Effector memory CD4-positive, alpha-beta T cell (primary cell): ENCODE measurements at places on chromosomes 13 and 19.
A peak's percentile ranks its signal among the peaks of the same experiment; 100 is the strongest.

DNA sequence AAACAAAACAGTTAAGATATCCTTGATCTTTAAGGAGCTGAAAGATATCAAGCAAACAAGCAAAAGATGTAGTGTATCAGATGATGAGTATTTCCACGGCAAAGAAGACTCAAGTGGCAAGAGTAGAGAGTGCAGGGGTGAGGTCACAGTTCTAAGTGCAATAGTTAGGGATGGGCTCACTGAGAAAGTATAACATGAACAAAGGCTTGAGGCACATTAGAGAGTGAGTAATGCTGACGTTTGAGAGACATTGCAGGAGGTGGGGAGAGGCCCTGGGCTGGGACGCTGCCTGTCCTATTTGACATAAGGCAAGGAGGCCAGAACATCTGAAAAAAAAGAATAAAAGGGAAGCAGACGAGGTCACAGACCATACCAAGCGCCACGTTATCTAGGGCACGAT is 1.4 kb downstream of the DUXA start:
- DNase-seq: no peak

DNA sequence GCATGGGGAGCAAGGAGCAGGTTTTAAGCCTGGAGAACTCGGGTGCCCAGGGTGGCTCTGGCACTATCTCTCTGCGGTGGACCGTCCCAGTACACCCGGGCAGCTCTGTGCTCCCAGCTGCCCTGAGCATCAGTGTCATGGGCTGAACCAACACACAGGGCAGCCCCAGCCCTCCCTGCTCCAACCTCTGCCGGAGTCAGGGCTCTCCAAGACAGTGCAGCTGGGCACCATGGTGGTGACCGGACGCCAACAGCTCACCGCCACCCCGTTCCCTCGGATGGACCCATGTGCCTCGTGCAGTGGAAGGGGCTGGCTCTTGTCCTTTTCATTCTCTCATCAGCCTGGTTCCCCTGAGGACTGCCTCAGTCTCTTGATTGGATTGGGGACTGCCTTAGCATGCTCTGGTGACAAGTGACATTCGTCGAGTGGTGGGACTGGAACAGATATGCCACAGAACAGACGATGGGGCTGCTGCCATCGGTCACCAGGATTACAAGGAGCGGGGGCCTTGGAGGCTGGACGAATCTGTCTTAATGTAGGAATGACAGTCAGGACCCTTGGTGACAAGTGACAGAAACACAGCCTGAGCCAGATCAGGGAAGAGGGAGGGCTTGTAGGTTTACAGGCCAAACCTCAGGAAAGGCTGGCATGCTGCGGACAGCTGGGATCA is 25.7 kb upstream of the VSTM2B start:
- no peak for DNase-seq

DNA sequence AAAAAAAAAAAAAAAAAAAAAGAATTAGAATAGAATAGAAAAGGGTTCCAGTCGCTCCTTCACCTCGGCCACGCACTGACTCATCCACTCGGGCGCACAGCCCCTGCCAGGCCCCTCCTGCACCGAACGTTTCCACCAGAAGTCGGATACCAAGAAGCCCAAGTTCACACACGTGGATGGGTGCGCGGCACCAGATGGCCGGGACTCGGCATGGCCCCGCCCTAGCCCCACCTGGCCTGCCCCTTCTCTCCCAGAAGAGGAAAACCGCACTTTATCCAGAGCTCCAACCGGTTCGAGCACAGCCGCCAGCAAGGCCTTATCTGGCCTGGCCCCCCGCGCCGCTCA is 5.9 kb downstream of the PRR36 start:
- DNase-seq: no peak

- no peak for DNase-seq
These were observed 6.7 kb upstream of the ONECUT3 start for GRCh38 chr19:1746401-1747284.

DNA sequence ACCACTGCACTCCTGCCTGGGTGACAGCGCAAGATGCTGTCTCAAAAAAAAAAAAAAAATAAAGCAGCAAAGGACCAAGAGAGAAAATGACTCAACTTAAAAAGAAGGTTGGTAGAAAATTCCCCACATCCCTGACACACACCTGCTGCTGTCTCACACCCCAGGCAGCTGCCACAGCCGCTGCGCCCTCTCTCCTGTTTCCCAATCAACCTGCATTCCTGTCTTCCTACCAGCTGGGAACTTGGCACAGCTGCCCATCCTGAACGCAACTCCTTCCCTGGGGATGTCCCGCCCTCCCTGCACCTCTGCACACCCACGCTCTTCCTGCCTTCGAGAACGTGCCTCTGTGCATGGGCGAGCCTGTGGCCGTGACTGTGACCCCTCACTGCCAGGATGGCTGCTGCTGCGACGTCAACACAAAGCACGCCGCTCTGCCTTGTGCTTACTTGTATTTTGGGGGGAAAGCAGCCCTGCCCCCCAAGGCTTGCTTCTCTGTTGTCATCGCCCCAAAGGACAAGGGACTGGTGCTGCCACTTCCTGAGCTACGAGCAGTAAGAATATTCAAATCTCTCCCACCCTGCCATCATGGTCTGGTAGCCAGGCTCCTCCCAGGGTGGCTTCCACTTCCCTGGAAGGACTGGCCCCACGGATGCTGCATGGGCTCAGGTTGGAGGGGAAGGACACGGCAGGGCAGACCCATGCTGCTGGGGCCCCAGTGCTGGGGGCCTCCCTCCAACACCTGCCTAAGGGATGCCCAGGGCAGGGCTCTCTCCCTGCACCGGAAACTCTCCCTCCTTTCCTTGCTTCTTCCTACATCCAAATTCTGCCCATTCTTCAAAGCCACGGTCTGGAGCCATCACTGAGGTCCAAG is 20.7 kb downstream of the SH3GL1 start:
- DNase-seq: no peak

DNA sequence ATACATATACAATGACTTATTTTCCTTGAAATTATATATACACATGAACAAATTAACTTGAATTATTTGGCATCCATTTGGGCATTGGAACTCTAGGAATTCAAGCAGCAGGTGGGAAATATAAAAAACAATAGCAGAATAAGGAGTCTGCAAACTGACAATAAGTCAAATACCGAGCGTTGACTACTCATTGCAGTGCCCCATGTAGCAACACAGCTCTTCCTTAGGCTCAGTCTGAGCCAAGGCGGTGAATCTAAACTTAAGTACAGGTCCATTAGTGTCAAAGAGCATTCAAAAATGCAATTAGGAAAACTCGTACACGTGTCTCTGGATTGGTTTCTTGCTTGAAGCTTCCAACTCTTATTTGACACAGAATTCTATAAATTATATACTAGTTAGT is 462.5 kb upstream of the KLF12 start:
- DNase-seq: no peak

DNA sequence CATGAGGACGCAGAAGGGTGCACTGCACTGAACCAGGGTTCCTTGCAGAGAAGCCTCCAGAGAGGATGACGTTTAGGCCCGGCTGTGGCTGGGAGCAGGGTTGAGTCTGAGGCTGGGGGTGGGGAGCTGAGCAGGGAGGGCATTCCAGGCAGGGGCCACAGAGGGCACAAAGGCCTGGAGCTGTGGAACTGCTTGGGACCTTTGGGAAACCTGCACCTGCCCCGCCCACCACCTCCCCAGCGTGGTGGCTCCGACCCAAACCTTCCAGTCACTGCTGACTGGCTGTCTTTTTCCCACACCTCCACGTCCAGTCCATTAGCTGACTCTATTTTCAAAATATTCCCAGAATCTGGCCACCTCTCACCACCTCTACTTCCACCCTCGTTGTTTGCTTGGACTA is 4.9 kb upstream of the LMTK3 start:
- no peak for DNase-seq

GRCh38 chr13:80469853-80470381 is 129.0 kb upstream of the SPRY2 start:
- DNase-seq: no peak

- DNase-seq: no peak
These were observed 124.9 kb downstream of the CYSLTR2 start for GRCh38 chr13:48778610-48779009.

GRCh38 chr13:109586509-109587346 is 199.7 kb downstream of the IRS2 start:
- DNase-seq: no peak

DNA sequence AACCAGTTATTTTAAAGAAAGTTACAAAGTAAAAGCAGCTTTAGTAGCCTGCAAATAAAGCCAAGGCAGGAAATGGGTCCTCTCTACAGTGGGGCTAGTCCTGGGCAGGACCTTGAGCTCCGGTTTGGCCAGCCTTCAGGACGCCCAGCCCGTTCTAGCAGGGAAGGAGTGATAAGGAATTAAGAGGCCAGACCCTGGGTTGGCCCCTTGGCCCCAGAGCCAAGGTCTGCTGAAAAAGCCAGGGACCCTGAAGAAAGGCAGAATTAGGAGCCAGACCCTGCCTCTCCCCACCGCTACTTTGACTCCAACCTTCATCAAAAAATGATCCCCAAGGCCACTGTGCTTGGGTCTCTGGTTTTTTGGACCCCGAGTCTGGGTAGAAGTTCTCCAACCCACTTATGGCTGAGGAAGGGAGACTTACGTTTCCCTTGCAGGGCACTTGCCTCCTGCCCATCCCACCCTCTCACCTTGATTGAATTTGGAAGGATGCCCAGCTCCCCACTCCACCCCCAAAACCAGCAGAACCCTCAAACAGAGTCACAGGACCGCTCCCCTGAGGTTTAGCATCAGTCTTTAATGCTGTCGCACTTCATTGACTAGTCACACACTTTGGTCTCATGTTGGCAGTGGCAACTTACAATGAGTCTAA is 3.9 kb downstream of the DNAJB1 start:
- DNase-seq: no peak

DNA sequence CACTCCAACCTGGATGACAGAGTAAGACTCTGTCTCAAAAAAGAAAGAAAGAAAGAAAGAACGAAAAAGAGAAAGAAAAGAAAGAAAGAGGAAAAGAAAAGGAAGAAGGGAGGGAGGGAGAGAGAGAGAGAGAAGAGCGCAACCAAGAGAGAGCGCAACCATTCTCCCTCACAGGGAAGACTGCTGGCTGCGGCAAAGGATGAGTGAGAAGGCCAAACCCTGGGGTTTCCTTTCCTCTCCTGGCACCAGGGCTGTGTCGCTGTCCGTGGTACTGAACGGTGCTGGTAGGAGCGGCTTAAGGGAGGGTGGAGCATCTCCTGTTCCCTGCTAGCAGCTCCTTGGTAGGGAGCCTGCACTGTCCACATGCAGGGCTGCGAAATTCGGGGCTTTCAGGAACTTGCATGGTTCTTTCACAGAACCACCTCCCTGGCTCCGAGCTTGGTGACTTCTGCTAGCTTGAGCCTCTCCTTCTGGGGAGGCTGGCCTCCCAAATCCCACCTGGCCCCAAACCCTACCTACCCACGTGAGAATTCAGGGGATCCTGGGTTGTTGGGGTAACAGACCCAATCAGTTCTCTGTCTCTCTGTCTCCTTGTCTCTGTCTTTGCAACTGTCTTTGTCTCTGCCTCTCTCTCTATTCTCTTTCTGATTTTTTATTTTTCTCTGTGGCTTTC is 51.1 kb upstream of the ZNRF4 start:
- DNase-seq: peak; percentile 3

- no peak for DNase-seq
These were observed 33.3 kb downstream of the CEBPA start for GRCh38 chr19:33269016-33269415.

- DNase-seq: no peak
These were observed 1.2 kb downstream of the INAFM1 start for GRCh38 chr19:47275791-47276461.

DNA sequence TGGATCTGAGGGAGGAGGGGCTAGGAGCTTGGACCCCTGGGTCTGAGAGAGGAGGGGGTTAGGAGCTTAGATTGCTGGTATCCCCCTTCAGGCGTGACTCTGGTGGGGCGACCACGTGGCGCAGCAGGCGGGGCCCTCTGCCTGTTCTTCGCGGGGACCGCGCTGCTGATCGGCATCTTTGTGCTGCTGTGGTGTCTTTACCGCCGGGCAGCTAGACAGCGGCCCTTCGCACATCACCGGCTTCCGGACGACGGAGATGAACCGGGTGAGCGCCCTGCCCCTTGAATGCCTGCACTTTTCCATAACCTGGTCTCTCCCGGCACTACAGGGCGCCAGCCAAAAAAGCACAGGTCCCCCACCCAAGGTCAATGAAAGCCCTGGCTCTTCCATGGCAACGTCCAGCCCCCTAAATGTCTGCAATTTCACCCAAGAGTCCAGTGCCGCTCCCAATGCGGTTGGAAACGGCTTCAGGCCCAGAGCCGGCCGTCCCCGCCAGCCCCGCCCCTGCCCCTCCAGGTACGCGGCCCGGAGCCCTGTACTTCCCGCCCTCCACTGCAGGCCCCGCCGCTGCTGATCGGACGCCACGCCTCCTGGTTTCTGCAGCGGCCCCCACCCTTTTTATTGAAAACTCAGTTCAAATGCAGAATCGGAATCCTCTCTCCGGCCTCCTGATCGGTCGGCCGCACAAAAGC is 2.8 kb downstream of the GFY start:
- no peak for DNase-seq

GRCh38 chr19:13277104-13277809 is 127.0 kb downstream of the IER2 start:
- peak; percentile 25 for DNase-seq

GRCh38 chr13:49869519-49869918 is 66.6 kb downstream of the SPRYD7 start:
- DNase-seq: no peak

GRCh38 chr13:95381212-95381527 is 79.9 kb upstream of the ABCC4 start:
- DNase-seq: no peak

GRCh38 chr19:45506989-45507871 is at the start of gene VASP:
VASP (plus strand) TSS chr19:45507479; CDS start chr19:45507772, 293 bp downstream.
- DNase-seq: peak; percentile 84

DNA sequence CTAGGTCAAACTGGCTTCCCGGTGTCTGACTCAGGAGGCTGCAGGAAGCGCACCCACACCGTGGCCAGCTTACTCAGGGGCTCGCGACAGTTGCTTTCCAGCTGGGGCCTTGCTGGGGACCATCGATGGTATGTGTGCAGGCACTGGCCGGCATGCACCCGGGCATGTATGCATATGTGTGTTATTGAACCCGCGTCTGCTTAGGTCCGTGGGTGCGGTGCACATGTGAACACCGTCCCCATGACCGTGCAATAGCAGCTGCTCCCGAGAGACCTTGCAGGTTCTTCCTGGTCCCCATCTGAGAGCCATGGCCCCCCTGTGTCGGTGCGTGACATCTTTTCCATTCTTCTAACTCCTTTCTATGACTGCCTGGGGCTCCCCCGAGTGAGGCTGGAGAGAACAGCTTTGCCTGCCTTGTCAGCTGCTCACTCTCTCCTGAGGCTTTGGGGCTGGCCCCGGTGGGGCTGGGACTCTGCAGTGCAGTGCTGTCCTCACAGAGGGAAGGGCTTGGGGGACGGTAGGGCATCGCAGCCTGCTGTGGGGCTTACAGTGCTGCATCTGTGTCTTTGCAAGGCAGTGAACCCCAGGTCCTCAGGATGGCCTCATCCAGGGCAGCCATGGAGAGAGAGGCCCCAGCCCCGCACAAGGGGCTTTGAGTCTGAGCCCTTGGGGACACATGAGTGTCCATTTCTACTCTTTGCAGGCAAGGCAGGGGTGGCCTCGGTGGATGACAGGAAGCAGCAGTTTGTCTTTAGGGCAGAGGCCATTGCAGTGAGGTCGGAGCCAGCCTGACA is 65.1 kb downstream of the CHST8 start:
- no peak for DNase-seq
